ENCODE measurements at places on chromosomes 13 and 19.

GRCh38 chr13:92589955-92590354, 636.7 kb upstream of the GPC6 start:
- no peak for DNase-seq

DNA sequence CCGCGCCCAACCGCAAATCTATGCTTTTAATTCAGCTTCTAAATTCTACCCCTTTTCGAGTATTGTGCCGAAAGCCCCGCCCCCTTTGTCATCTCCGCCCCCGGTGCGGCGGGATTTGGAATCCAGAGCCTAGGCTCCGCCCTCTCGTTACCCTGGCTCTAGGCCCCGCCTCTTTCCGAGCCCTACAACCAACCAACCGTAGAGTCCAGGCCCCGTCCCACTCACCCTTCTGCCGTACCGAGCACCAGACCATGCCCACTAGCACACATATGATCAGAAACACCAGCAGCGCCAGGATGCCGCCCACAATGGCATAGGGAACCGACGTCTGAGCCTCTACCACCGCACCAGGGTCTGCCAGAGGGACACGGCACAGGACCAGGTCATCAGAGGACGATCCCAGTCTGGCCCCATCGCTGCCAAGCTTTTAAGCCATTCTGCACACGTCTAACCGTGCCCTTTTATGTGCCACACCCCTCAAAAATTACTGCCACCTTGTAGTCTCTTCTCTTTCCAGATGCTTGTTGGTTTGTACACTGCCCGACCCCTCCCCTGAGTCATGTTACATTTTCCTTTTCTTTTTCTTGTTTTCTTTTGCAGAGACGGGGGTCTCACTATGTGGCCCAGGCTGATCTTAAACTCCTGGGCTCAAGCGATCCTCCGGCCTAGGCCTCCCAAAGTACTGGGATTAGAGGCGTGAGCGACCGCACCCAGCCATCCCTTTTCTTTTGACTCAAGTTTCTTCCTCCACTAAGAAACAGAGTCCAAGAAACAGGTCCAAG, 4.7 kb upstream of the ZNF428 start:
- no peak for DNase-seq

- DNase-seq = no peak
Observed at GRCh38 chr13:27933580-27934328, 14.0 kb downstream of the PDX1 start.

- DNase-seq = no peak
Observed at GRCh38 chr13:114144606-114145244, 12.3 kb upstream of the RASA3 start.

DNA sequence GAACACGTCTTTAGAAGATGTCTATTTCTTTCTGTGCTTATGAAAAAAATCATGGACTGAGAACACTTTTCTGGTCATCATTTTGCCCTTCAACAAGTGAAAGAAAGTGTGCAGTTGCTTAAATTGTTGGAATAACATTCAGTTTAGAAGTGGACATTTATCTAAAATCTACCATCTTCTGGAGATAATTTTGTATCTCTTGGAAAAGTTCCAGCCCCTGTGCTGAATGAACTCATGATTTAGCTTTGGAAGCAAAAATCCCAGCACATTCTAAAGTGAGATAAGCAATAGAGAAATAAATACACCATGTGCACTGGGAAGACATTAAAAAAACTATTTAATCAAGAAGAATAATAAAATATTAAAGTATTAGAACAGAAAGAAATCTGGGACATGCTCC, 1420.8 kb upstream of the SLC10A2 start:
- no peak for DNase-seq

All from LNCaP clone FGC (cell line).